ENCODE measurements at places on chromosomes 11 and 22.

- DNase-seq = no peak
These were observed 5.1 kb upstream of the CLPB start for GRCh38 chr11:72439455-72439854.

GRCh38 chr11:64367931-64368672, 9.1 kb downstream of the RPS6KA4 start:
- no peak for DNase-seq

DNA sequence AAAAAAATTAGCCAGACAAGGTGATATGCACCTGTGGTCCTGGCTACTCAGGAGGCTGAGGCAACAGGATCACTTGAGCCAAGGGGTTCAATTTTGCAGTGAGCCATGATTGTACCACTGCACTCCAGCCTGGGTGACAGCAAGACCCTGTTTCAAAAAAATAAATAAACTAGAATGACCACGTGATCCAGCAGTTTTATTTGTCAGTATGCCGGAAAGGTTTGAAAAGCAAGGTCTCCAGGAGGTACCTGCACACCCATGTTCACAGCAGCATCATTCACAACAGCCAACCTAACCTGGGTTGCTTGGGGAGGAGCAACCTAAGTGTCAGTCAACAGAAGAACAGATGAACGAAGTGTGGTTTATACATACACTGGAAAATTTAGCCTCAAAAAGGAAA, 78.7 kb upstream of the SEPTIN5 start:
- no peak for DNase-seq

DNA sequence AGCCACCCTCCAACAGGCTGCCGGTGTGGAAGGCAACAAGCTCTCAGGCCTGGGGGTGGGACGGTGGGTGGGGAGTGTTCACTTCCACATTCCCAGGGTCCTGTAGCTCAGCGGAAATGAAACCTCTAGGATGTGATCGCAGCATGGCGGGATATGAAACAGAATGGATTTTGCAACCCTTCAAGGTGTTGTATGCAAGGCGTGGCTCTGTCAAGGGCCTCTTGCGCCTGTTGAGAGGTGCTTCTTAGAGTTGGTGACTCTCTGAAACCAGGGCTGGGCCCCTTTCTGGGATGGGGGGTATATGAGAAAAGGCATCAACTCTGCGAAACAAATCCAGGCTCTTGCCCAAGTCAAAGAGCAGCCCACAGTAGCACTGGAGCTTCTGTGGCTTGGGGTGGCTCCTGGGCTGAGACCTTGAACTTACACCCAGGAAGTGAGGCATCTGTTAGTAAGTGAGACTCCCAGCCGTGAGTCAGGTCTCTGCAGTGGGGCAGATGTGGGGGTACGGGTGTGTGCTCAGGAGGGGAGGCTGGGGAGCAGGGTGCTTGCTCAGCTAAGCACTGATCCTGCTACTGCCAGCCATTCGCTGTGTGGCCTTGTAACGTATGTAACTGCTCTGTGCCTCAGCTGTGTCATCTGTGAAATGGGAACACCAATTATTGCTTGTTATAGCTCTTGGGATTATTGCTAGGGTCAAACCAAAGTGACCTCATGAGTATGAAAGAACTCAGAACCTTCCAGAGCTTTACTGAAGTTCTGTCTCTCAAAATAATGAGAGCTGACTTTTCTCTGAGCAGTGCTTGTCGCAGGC, 28.3 kb downstream of the NECTIN1 start:
- no peak for DNase-seq

- DNase-seq = no peak
These were observed 22.7 kb upstream of the RRM1 start for GRCh38 chr11:4071914-4072313.

- no peak for DNase-seq
These were observed 36.9 kb upstream of the PDE2A start for GRCh38 chr11:72711141-72711540.

- DNase-seq = no peak
These were observed 462.8 kb downstream of the INSC start for GRCh38 chr11:15577519-15577918.

DNA sequence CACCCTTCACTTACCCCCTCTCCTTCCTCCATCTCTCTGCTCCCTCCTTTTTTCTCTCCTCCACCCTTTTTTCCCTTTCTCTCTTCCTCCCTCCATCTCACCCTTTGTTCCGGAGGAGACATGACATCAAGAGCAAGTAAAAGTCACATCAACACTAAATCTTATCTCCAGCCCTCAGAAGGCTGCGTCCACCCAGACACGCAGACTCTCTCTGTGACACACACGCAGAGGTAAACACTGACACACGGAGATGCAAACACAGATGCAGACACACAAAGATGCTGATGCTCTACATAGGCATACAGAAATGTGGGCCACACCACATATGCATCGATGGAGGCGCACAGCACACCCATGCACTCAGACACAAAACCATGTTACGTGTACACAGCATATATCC, 27.0 kb downstream of the NRXN2 start:
- DNase-seq = no peak

- DNase-seq = no peak
These were observed 173.4 kb downstream of the NCAM1 start for GRCh38 chr11:113134626-113135025.

DNA sequence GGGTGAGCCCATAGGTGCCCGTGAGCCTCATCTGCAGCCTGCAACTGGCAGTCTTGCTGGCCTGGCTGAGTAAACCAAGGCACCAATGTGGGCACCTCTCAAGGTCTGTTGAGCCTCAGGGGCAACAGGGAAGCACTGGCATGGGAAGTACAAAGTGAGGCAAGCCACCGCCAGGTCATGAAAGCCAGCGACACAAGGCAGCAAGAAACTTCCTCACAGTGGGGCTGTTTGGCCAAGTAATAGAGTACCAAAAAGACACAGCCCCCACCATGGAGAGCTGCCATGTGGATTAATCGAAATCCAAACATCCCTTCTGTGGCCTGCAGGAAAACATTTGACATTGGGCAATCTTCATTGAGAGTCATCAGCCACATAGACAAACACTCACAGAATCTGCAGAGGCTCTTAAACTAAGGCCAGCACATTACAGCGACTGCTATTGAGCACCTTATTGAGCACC, 43.6 kb upstream of the FIBIN start:
- no peak for DNase-seq

- no peak for DNase-seq
These were observed 423.1 kb downstream of the ETS1 start for GRCh38 chr11:128164080-128164741.

Data from prostate gland (tissue), 2 donors.